ENCODE measurements at places on chromosomes 2 and 18.

DNA sequence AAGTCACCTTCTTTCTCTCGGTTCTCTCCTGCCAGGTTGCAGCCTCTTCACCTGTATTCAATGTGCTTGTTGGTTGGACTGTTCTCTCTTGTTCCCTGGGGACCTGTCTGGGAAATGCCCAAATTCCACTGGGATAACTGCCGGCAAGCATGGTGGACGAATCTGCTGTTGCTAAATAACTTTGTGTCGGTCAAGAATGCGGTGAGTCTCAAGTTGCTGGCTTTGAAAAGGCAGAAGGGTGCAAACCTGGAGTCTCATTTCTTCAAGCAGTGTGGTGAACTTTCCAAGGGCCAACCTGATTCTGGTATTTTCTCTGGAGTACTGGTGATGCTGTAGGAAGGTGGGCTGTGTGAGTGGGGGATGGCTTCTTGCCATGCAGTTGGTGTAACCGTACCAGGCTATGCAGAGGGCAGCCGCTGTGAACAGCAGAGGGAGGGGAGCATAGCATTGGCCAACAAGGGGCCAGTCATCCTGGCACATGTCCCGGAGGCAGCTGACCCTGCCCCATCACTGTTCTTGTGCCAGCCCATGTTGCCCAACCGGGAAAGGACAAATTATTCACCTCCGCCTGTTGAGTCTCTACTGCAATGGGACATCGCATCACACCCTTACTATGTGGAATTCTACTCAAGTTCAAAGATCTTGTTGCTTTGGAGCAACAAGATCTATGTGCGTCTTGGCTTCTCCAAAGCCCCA lies 88.1 kb upstream of the SEC11C start:
- DNase-seq = no peak

- no peak for DNase-seq
Observed at GRCh38 chr2:174112073-174112472, 136.3 kb downstream of the OLA1 start.

- no peak for DNase-seq
Observed at GRCh38 chr2:73368781-73369180, 16.9 kb upstream of the ALMS1 start.

GRCh38 chr2:101847661-101848339 lies 144.0 kb upstream of the IL1R2 start:
- DNase-seq = no peak

DNA sequence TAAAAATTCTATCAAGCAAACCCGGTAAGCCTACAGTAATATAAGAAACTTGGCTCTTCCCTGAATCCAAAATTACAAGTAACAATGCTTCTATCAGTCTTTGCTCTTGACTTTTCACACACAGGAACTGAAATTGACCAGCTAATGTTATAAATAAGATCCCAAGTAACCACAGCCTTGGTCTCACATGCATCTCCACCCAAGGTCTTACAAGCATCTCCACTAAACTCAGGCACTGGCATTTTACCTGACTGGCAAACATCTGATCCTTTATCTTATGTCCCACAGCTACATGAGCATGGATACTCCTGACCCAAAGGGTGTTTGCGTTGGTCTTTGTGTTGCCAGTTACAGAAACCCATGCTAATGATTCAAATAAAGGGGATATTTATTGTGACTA lies 302.3 kb upstream of the EPHA4 start:
- DNase-seq = no peak

- DNase-seq = no peak
Observed at GRCh38 chr2:101193033-101193626, 41.9 kb upstream of the TBC1D8 start.

GRCh38 chr2:106701203-106702022 lies 184.6 kb downstream of the ST6GAL2 start:
- DNase-seq = no peak
